ENCODE measurements at places on chromosomes 6 and 20.
A peak's percentile ranks its signal among the peaks of the same experiment; 100 is the strongest.

GRCh38 chr6:158037021-158037420 lies 55.4 kb downstream of the SYNJ2 start:
- no peak for DNase-seq

DNA sequence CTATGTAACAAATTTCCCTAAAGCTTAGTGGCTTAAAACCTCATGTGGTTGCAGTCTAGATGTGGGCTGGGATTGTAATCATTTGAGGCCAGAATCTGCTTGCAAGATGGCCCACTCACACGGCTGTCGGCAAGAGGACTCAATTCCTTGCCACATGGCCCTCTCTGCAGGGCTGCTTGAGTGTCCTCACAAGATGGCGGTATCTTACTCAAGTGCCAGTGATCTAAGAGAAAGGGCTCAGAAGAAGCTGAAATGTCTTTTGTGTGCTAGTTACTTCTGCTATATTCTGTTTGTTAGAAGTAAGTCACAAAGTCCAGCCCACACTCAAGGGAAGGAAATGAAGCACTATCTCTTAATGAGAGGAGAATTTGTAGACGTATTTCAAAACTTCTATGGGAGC lies 47.1 kb upstream of the PMEPA1 start:
- no peak for DNase-seq

DNA sequence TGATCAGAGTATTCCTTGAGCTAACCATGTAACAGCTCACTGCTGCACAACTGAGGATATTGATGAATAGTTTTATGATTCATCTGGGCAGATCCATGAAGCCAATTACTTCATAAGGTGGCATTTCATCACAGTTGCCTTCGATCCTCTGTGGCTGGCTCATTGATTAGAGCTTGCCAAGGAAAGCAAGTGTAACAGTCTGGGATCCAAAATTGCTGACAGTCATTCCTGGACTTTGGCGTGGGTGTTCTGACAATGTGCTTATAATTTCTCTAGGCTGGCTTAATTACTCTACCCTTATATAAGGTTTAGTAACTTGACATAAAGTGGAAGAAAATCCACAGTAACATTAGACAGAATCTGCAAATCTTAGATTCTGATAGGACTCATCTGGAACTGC lies 551.3 kb upstream of the CDH4 start:
- no peak for DNase-seq

DNA sequence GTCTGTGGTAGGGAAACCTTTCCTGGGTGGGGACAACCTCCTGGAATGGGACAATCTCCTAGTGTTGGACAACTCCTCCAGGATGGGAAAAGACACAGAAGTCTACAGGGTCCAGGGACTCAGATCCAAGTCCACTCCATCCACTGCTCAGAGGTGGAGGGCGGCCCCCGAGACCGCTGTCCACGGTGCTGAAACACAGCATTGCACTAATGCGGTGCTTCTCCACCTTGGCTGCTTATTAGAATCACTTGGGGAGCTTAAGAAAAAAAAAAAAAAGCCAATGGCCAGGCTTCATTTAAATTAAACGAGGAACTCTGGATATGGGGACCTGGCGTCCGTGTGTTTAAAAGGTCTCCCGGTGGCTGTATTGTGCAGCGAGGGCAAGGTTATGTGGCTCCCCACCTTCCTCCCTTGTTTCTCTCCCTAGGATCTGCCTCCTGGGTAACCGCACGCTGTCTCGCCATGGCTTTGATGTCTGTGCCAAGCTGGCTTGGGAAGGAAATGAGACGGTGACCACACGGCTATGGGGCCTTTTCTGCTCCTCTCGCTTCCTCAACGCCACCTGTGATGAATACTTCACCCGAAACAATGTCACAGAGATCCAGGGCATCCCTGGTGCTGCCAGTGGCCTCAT lies 12.0 kb downstream of the SLC12A5 start:
- no peak for DNase-seq

DNA sequence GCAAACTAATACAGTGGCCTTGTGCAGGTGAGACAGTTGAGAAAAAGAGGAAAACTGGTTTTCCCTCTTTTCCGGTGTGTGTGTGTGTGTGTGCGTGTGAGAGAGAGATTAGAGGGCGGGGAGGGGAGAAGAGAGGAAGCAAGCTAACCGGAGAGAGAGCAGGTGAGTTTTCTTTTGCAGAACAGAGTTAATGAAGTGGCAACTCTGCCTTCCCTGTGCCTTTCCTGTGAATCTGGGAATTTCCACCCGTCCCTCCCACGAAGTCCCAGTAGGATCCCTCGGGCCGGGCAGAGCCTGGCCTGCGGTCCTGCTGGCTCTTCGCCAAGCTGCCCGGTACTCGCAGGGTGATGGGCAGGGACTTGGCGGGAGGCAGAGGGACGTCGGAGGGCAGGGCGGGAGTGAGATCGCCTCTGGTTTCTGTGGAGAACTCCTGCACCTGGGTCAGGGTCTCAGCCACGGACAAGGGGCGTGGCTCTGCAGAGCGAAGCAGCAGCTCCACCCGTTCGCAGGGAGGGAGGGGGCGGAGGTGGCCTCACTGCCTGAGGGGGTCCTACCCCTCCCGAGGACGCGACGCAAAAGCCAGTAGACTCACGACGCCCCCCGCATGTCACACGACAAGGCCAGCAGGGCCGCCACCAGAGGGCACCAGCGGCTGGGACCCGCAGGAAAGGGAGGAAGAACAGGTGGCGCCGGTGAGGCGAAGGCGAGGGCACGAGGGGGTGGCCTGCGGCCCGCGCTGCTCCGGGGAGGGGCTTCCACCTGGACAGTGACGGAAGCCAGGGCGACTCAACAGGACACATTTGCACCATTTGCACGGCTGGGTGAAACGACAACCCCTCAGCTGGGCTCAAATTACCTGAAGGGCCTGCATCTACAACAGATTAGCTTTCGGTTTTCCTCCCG lies 51.2 kb upstream of the RNF182 start:
- peak; percentile 55 for DNase-seq

DNA sequence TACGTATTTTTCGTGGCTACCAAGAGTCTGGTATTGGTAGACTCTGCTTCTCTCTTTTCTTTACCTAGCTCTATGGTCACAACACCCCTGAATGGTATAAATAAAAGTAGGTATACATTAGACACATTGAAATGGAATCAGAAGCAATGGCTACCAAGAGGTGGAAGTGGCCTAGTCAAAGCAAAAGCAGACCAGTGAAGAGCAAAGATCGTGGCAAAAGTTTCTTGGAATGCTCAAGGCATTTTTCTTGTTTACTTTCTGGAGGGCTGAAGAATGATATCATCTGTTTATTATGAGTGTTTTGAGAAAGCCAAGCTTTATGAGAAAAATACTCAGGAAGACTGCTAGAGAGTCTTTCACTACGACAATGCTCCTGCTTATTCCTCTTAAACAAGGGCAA lies 28.6 kb upstream of the MOCS1 start:
- DNase-seq, result no peak

DNA sequence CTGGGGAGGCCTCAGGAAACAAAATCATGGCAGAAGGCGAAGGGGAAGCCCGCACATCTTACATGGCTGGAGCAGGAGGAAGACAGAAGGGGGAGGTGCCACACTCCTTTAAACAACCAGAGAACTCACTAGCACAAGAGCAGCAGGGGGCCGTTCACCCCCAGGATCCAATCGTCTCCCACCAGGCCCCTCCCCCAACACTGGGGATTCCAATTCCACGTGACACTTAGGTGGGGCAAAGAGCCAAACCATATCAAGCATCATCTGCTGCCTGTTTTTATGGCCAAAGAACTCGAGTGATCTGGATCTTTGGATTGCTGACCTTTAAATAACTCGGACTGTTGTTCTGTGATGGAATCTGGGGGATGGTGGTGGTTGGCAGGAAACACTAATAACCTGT lies 28.0 kb downstream of the PNLDC1 start:
- DNase-seq, result no peak

DNA sequence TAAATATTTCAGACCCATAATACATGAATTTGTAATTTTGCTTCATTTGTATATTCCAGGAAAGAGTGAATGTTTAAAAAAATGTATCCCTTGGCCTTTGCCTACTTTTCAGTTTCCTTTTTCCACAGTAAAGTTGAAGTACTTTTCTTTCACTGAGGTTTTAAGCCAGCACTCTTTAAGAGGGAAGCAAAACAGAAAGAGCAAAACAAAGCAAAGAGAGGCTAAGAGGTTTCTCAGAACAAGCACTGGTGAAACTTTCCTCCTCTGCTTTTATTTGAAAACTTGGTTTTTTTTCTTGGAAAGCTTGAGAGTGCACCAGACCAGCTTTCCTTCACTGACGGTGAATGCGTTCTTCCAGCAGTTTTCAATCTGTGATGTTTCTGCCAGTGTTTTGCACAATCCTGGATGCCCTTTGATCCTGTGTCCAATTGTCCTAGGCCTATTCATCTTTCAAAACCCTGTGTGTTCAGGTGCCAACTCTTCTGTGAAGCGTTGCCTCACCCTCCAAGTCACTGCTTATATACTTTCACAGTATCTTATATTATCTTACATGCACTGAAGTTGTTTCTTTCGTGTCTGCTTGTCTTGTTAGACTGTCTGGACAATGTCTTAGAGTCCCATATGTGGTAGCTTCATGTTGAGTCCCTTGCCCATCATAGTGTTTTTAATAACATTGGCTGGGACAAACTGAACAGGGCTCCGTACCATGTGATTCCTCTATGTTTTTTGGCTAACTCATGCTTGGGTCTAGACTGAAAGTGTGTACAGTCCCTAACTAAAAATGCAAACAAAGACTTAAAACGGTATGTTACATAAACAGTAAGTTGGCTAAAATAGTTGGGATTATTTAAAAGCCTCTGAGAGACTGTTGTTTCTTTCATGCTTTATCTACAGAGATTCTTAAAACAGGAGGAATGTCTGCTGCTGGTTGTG lies 1.9 kb downstream of the RNF217 start:
- DNase-seq, result no peak

DNA sequence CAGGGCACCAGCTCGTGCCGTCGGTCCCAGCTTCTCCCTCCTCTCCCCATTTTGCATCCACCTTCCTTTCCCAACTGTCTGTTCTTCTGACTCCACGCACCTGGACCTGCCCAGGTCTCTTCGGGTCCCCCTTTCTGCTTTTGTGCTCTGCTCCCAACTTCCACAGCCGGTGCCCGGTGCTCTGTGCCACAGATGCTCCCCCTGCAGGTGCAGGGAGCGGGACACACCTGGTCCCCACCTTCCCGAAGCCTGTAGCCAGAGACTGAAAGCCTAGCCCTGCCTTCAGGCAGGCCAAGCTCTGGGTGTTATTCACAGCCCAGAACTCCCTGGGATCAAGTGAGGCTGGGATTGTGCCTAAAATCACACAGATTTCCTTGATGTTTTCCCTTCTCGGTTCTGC lies 24.6 kb upstream of the BMP7 start:
- no peak for DNase-seq

DNA sequence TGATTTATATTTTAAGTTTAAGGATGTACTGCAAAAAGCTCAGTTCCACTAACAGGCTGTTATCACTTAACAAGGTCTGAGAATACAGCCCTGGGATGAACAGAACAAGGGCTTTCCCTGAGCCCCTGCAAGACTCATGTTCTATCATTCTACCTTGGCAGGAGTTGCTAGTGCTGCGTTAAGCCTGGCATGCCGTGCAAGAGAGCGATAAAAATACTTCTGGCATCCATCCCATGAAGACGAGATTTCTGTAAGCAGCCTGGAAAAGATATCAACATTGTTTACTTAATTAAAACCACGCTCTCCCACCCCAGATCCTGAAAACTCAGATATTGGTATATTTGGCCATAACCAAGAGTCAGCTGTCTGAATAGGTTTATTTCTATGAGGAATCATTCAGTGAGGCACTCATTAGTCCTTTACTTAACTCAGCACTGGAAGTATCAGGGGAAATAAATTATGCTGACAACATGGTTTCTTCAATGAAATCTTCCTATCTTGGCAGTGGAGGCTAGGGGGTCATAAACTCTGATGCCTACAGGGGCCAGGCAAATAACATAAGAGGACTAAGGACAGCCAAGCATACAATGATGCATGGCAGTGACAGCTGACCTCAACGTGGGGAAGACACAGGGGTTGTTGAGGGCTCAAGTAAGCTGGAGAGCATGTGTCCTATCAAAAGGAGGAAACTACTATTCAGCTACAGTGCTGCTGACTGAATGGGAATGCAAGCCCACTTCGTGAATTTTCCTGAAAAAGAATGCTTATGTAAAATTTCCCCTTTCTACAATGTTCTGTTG lies 37.6 kb upstream of the LYRM2 start:
- no peak for DNase-seq

DNA sequence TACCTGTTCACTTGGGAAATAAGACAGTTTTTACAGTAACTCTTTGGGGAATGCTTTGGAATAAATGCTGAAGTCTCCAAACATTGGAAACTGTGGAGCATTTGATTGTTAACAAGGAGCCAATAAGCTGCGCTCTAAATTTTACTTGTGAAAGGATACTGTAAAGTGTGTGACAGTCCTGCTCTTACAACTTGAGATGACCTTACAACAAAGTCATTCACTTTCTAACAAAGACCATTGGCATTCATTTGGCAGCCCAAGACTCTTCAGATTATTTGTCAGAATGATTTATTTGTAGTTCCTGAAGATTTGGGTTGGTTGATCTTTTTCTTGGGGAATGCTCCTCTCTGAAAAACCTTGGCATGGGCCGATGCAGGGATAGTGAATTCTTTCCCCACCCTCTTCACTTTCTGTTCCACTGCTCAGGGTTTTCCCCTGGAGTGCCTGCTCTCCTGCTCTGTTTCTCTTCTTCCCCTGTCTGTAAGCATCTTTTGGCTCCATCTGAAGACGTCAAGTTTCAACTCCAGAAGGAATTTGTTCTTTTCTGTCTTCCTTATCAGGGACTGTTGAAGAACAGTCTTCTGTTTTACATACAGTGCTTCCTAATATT lies 116.4 kb downstream of the AKAP7 start:
- no peak for DNase-seq

- no peak for DNase-seq
Measured at GRCh38 chr6:5142915-5143314, 57.8 kb downstream of the PPP1R3G start.

- no peak for DNase-seq
Measured at GRCh38 chr6:9140951-9141460, 705.7 kb upstream of the SLC35B3 start.

DNA sequence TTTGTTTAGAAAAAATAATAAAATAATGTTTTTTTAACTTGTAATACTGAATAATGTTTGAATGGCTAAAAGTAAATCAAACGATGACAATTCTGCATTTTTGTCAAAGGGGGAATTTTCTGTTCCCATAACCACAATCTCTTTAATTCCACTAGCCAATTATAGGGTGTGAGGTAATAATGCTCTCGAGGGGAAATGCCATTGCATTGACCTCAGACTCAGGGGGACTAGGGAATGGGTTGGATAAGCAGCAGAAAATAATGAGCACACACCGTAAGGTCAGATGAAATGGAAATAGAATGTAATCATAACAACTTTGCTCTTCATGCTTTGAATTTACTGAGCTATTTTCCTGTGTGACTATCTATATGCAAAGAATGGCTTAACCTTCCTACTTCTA lies 584.7 kb downstream of the RFPL4B start:
- DNase-seq, result no peak

GRCh38 chr6:124294574-124295200 lies 491.0 kb downstream of the NKAIN2 start:
- DNase-seq, result no peak

- DNase-seq, result no peak
Measured at GRCh38 chr6:40342723-40343122, 244.4 kb downstream of the LRFN2 start.

- no peak for DNase-seq
Measured at GRCh38 chr20:5973172-5973571, 22.7 kb downstream of the MCM8 start.

GRCh38 chr20:18637224-18637623 lies 49.4 kb downstream of the DTD1 start:
- DNase-seq, result no peak

GRCh38 chr6:129233458-129234134 lies 350.7 kb downstream of the LAMA2 start:
- no peak for DNase-seq

All from activated effector memory CD4-positive, alpha-beta T cell treated with Interleukin-2 at 50 U/mL for 16 hours (primary cell).